ENCODE measurements at places on chromosomes 2 and 18. TPM values are rescaled to one million over a fixed set of nuclear protein-coding genes. Genes with fewer than 3 reads are reported as not detected.

ACADL gene
- polyA plus RNA-seq: not detected

GMCL1 gene
- polyA plus RNA-seq: 52.9 TPM

APLF gene
- polyA plus RNA-seq: 0.74 TPM

RFX8 gene
- not detected for polyA plus RNA-seq

ZNF513 gene
- 2.2 TPM for polyA plus RNA-seq

CASP10 gene
- 13.5 TPM for polyA plus RNA-seq

TRIM54 gene
- 0.48 TPM for polyA plus RNA-seq

REG1B gene
- polyA plus RNA-seq: not detected
